NCI-H510A (cell line): ENCODE measurements at places on chromosomes 12 and 14.

- DNase-seq = no peak
Observed at GRCh38 chr14:80965037-80965436, 9.6 kb downstream of the TSHR start.

DNA sequence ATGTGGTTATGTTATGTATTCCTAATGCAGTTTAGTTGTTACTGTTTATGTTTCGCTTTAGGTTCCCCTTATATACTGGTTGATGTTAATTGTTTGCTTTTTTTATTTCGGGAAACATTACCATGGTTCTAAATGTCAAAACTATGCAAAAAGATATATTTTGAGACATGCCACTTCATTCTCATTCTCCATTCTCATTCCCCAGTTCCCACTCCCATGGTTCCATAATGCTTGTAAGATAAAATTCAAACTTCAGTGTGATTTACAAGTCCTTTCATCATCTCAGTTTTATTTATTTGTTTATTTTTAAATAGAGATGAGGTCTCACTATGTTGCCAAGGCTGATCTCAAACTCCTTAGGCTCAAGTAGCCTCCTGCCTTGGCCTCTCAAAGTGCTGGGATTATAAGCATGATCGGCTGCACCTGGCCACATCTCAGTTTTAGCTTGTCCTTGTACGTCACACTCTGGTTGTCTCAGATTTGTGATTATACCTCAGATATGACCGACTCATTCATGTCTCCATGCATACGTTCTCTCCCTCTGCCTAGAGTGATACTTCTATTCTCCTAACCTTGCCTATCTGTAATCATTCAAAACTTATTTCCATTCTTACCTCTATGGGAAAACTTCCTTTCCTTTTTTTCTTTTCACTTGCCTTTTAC, 407.8 kb upstream of the RGS6 start:
- DNase-seq = no peak

DNA sequence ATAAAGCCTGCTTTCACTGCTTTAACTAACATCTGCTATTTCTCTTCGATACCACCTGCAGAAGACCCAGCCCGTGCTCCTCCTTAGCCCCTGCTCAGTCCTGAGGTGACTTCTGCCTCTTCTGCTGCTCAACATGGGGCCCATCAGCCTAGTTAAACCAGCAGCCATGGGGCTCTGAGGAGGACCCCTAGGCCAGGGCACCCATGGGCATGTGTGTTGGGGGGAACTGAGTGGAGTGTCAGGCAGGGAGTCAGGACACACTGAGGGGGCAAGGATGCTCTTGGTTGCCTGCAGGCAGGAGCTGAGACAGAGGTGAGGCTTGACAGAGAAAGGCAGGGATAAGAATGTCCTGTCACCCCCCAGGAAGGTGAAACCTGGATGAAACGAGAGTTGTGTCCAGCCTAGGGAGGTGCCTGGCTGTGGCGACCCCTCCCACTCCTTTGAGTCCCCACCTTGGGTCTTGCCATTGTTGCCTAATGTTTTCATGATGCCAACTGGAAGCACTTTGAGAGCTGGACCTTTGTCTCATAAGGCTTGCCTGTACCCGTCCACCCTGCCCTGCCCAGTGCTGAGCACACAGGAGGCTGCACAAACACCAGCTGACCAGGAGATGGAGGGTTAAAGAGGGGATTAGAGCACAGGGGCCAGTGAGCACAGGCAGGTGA, 12.5 kb upstream of the RABGGTA start:
- DNase-seq = no peak

DNA sequence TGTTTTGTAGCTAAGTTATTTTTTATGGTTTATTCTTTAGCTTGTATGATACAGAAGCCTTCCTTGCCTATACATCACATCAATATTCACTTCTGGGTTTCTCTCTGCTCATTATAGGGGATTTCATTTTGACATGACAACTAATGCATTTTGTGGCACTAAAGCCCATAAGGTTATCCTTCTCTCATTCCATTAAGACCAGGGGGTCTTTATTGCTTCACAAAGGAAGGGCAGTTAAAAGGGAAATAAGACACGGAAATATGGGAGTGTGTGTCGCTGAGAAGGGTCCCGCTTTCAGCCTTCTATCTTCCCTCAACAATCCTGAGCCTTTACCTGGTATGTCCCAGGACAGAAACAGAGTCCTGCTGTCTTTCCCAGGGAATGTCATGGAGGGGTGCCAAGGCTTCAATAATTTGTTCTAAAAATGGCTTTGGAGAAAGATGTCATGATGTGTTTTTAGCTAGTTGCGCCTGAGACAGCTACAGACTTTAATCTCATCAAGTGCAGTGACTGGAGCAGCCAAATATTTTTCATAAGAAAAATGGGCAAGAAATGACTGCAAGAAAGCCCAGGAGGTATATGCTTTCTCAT, 1145.4 kb upstream of the TMEM132C start:
- DNase-seq = no peak

DNA sequence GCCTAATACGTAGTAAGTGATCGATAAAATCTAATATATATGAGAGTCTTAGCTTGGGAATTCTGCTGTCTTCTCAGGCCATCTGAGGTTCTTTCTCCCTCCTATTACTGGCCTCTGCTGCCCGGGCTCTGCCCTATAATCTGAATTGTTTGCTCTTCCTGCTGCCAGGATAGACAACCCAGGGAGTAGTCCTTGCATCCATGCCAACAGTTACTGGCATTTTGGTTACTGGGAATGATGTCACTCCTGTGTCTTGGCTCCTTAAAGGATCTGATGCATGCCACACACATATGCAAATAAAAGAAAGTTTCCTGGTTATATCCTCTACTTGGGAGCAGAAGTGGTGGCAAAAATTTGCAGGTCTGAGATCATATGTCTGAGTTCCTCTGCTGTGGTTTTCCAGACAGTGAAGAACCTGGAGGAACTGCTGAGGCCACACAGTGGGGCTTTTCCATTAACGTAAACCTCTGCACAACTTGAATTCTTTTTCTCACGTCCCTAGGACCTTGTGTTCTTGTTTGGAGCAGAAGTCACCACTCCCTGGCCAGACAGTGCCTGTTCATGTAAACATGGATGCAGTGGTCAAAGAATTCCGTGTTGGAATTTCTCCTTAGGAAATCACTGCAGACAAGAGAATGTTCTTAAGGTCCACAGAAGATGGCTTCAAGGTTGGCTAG, 320.6 kb upstream of the TBX3 start:
- DNase-seq = no peak

GRCh38 chr14:53390008-53390407, 236.9 kb upstream of the DDHD1 start:
- no peak for DNase-seq

DNA sequence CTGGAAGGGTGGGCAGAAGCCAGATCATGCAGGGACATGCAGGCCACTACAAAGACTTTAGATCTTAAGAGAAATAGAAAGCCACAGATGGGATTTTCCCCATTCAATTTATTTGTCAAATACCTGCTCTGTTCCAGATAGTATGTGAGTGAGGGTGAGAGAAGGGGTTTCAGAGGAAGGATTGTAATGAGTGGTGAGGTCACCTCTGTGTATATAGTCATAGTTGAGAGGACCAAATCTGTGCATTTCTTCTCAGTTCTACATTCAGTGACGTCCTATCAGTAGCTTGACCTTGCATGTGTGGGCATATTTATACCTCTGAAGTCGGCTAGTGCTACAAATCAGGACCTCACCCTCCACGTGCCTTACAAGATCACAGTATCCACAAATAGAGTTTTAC, 31.2 kb upstream of the RBM19 start:
- DNase-seq = no peak

GRCh38 chr14:94975366-94975765, 182.0 kb downstream of the DICER1 start:
- DNase-seq = no peak

DNA sequence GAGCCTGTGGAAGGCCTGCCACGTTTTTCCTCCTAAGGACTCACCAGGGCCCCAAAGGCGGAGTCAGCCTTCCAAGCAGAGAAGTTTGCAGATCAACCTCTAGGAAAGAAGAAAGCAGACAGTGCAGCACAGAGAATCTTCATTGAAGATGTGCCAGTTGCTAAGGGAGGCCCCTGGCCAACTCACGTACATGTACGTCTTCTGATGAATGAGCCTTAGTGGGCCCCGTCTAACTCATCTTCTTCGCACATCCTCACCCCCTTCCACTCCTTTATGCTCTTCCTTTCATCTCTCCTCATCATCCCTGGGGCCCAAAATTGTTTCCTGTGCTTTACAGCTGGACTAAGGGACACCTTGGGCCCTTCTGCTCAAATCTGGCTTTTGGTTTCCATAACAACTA, 703.0 kb upstream of the TBX3 start:
- DNase-seq = no peak

DNA sequence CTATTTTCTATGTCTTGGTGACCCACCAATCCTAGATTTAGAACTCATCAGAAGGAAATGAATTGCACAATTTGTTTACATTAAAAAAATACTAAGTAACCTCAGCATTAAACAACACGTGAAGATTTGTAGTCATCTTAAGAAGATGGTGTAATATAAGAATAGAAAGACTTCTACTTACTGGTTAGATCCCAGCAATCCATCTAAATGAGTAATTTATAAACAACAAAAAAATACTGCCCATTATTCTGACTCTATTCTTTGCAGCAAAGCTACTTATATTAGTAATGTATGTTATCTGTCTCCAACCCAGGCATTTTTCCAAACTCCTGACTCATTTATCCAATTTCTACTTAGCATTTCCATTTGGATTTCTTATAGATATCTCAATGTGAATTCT, 67.8 kb downstream of the CD163L1 start:
- DNase-seq = no peak

- peak; percentile 93 for DNase-seq
Observed at GRCh38 chr14:75069121-75069810, at the start of gene ZC2HC1C. TSS of gene ZC2HC1C (plus strand) at chr14:75069641. CDS start at chr14:75070574, 933 bp downstream.

GRCh38 chr14:22410497-22410896, 178.5 kb downstream of the DAD1 start:
- DNase-seq = no peak

- no peak for DNase-seq
Observed at GRCh38 chr14:20412411-20412810, 890 bp downstream of the TEP1 start.

DNA sequence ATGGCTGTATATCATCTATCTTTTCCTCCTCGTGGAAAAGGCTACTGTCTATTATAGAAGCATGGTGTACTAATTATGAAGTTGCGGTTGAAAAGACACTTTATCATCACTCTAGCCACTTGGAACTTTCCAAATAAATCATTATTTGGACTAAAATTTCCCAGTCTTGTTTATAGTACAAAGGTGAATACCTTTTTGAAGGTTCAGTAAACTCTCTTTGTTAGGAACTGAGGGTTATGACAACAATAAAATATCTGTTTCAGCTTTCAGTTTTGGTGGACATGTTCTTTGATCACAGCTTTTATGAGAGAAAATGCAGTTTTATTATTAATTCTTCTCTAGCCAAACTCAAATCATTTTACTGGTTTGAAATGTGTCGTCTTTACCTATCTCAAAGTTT, 216.7 kb downstream of the FBXL14 start:
- DNase-seq = no peak

- DNase-seq = no peak
Observed at GRCh38 chr14:22407033-22407432, 182.0 kb downstream of the DAD1 start.

- no peak for DNase-seq
Observed at GRCh38 chr14:73476451-73476931, 14.2 kb upstream of the RIOX1 start.

DNA sequence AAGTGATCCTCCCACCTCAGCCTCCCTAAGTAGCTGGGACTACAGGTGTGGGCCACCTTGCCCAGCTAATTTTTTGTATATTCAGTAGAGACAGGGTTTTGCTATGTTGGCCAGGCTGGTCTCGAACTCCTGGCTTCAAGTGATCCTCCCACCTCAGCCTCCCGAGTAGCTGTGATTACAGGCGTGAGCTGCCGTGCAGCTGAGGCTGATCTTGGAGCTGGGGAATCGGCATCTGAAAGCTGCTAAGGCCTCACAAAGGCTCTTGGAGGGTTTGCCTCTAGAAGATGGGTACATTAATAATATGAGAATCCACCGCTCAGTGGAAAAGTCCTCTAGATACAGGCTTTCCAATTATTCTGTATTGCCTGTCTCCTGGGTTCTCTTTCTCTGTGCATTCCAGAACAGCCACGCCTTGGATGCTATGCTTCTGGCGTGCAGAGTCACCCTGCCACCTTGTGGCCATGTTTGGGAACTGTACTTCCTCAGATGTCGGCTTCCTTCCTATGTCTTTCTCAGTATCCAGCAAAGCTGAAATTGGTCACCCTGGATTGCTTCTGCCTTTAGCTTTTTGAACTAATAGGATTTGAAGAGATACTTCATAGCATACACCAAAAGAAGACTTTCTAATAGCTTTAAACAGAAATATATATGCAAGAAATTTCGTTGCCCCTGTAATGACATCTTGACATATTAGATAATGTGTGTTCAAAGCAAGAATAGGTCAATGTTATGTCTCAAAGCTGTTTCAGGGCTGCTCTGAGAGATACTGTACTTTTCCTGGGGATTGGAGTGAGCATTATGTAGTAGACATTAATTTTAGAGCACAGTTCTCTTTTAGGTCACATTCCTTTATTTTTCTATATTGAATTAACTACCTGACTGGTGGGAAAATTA, 75.4 kb downstream of the SNAPC1 start:
- no peak for DNase-seq

DNA sequence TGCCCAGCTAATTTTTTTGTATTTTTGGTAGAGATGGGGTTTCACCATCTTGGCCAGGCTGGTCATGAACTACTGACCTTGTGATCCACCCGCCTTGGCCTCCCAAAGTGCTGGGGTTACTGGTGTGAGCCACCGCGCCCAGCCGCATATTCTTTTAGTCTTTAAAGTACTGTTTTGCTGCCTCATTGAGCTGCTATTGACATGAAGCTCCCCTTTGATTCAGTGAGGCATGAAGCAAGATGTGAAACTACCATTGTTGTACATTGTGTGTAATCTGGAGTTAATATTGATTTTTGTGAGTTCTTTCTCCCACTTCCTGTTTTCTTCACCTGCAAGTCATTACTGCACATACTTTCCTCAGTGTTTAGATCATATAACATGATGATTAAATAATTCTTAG, 80.8 kb downstream of the MNAT1 start:
- peak; percentile 12 for DNase-seq

DNA sequence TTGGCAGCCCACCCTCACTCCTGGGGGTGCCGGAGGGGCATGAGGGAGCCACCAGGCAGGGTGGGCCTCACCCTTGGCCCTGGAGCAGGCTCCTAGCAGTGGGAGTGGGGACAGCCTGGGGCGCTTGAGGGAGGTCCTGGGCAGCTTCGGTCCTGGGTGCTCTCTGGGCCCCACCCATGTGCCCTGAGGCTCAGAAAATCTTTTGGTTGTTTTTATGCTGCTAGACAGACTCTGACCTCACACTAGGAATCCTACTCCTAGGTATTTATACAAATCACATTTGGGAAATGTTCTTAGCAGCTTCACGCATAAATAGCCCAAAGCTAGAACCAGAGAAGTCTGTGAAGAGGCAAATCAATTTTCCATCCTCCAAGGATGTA, 10.9 kb upstream of the ULK1 start:
- DNase-seq = no peak

DNA sequence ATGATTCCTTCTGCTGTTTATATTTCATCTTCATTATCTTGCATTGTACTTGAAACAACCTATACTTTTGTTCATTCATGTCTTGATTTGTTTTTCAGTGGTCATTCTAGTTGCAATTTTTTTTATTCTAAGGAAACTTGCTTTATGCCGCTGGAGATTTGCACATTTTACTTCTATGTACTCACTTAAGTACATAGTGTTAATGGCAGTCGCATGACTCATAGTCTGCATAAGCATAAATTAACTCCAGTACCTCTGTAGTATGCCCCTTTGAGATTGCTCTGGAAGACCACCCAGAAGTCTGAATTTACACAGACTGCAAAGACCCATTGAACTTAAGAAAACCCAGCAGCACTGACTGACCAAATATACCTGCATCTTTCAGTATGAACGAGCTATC, 77.0 kb downstream of the MSRB3 start:
- no peak for DNase-seq

GRCh38 chr12:56315249-56315621, 553 bp downstream of the CNPY2 start:
- DNase-seq = no peak
